Retina (tissue), 1 donor: ENCODE measurements at places on chromosomes 2 and 18.

DNA sequence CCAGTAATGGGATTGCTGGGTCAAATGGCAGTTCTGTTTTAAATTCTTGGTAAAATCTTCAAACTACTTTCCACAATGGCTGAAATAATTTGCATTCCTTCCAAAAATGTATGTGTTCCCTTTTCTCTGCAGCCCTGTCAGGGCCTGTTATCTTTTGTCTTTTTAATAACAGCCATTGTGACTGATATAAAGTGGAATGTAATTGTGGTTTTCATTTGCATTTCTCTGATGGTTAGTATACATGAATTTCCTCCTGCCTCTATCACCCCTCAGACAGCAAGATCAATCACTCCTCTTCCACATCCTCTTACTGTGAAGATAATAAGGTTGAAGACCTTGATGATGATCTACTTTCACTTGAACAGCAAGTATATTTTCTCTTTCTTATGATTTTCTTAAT lies 304.8 kb upstream of the FSIP2 start:
- no peak for DNase-seq

GRCh38 chr2:8676191-8676920 lies 5.5 kb upstream of the ID2 start:
- DNase-seq: peak; percentile 87

DNA sequence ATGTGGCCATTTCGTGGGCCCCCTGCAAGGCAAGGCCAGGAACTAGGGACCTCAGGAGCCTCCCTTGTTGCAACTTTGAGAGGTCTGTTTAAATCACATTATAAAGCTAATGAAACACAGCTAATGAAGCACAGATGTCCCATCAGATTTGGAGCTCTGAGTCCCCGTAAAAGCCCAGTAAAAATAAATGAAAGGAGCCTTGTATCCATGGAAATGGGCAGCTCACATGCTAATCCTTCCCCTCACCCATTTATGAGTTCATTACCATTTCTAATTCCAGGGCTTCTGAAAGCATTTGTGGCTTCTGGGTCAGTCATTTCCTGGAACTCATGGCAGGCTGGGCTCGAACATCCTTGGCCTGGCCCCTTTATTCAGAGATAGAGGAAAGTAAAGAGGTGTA lies 274.8 kb downstream of the SS18 start:
- no peak for DNase-seq

GRCh38 chr2:240686460-240686859 lies 3.8 kb upstream of the AQP12B start:
- DNase-seq: no peak

GRCh38 chr2:41908349-41908748 lies 139.5 kb upstream of the PKDCC start:
- DNase-seq: no peak

- DNase-seq: no peak
Measured at GRCh38 chr2:111676291-111676822, 207.6 kb downstream of the ANAPC1 start.

GRCh38 chr2:96260387-96261260 lies 5.2 kb downstream of the TMEM127 start:
- peak; percentile 30 for DNase-seq

DNA sequence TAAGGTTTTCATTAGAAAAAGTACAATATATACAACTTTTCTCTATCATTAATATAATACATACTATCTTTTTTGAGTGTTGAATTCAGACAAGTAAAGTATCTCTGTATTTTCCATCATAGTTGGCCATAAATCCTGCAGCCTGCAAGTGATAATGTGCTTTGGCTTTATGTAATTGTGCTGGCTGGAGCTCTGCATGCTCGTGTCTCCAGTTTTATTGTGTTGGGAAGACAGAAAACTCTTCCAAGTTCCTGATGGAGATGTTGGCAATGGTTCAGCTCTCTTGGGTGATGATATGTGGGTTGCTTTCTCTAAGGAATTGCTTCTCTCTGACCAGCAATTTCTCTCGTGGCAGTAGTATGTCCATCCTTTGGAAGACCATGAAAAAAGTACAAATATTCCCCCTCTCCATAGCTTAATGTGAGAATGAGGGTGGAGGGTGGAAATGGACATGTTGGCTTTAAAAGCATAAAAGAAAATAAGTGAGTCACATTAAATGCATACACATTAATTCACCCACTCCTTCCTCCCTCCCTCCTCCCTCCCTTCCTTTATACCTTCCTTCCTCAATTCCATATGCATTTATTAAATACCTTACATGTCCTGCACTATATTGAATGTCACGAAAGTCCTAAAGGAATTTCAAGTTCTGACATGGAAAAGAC lies 344.2 kb downstream of the MTX2 start:
- DNase-seq: no peak

DNA sequence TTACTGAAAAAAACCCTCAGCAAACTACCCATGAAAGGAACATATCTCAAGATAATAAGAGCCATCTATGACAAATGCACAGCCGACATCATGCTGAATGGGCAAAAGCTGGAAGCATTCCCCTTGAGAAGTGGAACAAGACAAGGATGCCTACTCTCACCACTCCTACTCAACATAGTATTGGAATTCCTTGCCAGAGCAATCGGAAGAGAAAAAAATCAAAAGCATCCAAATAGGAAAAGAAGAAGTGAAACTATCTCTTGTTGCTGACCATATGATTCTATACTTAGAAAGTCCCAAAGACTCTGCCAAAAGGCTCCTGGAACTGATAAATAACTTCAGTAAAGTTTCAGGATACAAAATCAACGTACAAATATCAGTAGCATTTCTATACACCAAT lies 40.6 kb upstream of the MSTN start:
- DNase-seq: no peak

DNA sequence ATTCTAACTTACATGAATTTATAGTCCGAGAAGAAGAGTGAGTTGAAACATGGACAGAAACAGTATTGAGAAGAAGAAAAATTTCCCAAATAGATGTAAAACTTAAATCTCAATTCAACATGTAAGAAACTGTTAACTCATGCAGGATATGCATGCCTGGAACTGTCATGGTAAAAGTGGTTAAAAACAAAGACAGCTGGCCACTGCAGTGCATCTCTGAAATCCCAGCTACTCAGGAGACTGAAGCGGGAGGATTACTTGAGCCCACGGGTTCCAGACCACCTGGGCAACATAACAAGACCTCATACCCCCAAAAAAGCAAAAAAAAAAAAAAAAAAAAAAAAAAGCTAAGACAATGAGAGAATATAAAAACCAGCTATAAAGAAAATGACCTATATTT lies 93.0 kb upstream of the TTC27 start:
- DNase-seq: no peak

- DNase-seq: no peak
Measured at GRCh38 chr18:41459656-41460055, 495.4 kb upstream of the PIK3C3 start.

DNA sequence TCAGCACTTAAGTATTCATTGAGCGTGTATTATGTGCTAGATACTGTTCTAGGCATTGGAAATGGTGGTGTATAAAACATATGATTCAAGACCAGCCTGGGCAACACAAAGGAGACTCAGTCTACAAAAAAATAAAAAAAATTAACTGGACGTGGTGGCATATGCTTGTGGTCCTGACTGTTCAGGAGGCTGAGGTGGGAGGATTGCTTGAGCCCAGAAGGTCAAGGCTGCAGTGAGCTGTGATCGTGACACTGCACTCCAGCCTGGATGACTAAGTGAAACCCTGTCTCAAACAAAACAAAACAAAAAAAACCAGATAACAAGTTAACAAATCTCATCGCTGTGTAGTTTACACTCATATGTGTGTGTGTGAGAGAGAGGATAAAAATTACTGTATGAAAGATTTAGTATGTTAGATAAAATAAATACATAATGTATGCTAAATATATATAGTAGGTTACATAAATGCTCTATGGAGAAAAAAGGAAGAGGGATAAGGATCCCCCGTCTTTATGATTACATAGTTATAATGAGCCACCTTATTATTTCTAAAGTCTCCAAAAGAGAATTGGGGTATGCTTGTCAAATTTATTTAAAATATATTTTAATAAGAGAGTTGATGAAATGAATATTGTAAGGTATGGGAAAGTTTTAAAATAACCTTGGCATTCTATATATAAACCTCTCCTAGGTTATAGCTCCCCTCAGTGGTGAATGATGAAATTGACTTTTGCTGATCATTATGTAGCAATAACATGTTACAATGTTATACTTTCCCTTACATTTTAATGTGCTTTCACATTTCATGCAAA lies 69.2 kb downstream of the EHBP1 start:
- no peak for DNase-seq
